ENCODE measurements at places on chromosomes 1 and 21.

GRCh38 chr1:21280482-21280881, 9.8 kb downstream of the ECE1 start:
- no peak for DNase-seq

DNA sequence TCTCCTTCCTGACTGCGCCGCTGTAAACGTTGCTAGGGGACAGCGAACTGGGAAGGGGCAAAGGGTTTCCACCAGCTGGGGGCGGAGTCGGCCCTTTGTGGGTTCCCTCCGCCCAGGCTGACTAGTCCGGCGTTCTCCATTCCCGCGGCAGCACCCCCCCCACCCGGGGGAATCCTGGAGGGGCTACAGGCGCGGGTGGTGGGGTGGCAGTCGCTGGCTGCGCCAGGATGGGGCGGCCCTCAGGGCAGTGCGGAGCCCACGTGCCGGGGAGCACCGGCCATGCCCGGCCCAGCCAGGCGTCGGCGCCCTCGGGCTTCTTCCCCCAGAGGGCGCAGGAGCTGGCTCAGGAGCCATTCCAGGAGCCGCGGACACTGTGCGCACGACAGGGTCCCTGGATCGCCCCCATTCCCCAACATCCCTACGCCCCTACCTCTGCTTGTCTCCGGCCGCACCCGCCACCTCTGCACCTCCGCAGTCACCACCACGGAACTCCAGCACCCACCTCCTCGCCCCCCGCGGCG, 476 bp downstream of the BATF3 start:
- DNase-seq = peak; percentile 36

GRCh38 chr1:202713110-202713509, 2.9 kb upstream of the SYT2 start:
- no peak for DNase-seq

- no peak for DNase-seq
Observed at GRCh38 chr1:167221126-167221737, 546 bp downstream of the POU2F1 start.

DNA sequence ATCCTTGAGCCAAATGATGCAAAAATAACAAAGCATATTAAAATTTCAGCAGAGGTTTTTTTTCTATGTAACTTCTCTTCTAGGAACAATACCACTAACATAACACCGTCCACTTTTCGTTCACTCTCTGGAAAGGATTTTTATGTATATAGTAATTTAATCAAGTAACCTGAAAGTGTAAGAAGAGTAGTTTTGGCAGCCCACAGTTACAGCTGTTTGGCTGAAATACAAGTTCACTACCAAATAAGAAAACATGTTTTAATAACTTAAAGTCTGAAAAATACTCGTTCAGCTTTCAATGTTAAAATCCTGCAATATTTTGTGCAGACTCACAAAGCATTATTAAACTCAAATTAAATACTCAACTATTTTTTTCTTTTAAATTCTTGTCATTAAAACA, 896.8 kb upstream of the ADGRL4 start:
- no peak for DNase-seq

DNA sequence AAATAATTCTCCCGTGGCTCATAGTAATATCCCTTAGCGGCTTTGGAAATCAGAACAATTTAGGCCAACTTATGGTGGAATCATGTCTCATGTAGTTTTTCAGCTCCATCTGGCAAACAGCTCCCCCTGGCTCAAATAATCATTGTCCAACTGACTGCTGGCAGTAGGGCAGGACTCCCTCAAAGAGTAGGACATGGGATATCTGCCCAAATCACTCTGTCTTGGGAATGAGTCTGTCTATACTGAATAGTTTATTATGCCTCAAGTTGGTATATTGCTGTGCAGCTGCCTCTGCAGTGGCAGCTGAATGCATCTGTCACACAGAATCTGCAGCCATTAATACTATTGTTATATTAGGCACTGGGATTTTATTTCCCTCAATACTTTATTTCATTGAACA, 255.7 kb downstream of the COL11A1 start:
- DNase-seq = no peak

- DNase-seq = no peak
Observed at GRCh38 chr1:180976191-180976590, 46.5 kb downstream of the STX6 start.

GRCh38 chr1:206970446-206970845, at the start of gene FCAMR:
Gene FCAMR, minus strand, starts transcription at chr1:206970460. Its CDS starts 335 bp downstream, at chr1:206970125.
- DNase-seq = no peak

DNA sequence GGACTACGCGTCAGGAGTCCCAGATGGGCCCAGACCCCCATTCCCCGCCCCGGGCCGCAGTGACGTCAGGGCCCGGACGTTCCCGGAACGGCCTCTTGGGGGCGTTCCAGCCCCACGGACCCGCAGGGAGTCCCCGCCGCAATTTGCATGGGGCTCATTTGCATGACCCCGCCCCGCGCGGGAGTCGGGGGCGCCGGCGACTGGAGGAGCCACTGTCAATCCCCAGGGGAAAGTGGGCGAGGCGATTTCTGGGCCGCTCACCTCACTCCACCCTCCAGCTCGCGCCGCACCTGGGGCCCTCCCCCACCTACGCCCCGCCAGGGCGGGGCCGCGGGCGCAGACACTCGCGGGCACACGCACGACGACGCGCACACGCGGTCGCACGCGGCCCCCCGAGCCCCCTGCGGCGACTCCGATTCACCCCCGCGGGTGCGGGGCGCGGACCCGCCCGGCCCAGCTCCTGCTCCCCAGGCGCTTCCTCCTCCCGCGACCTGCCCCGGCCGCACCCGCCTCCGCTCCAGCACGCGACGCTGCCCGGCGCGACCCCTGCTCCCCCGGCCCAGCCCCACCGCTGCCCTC, 13.2 kb downstream of the AGRN start:
- DNase-seq = peak; percentile 73

GRCh38 chr1:64882574-64883255, 83.6 kb downstream of the JAK1 start:
- no peak for DNase-seq

- DNase-seq = peak; percentile 29
Observed at GRCh38 chr1:202154766-202155477, 5.5 kb downstream of the PTPN7 start.

- DNase-seq = no peak
Observed at GRCh38 chr1:200305806-200306205, 104.0 kb downstream of the ZNF281 start.

DNA sequence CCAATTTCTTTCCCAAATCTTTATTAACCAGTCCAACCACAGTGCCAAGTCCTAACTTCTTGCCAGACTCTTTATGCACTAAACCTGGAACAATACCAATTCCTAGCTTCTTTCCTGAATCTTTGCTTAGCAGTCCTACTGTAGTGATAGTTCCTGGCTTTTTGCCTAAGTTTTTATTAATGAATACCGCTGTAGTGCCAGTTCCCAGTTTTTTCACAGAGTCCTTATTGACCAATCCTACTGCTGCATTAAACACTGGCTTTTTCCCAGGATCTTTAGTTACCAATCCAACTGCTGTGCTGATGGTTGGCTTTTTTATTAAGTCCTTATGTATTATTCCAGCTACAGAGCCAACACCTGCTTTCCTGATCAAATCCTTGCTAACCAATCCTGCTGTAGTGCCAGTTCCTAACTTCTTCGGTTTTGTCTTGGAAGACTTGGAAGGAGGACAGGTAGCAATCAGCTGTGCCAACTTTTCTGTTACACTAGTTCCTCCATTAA, 80.8 kb downstream of the ASH1L start:
- no peak for DNase-seq

DNA sequence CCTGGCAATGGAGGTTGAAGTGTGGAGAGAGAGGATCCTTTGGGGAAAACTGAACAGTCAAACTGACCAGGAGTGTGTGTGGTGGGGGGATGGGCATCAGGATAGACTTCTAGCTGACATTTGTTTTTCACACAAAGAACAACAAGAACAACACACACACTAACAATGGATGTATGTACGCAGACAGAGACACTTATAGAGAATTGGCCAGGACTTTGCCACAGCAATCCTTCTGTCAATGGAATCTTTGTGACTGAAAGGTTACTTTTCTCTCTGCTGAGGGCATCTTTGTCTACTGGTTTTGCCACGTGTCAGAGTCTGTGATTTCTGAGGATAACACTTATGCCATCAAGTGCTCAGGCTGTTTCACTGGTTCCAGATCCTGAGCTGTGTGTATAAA, 12.4 kb upstream of the FCGR2A start:
- no peak for DNase-seq

DNA sequence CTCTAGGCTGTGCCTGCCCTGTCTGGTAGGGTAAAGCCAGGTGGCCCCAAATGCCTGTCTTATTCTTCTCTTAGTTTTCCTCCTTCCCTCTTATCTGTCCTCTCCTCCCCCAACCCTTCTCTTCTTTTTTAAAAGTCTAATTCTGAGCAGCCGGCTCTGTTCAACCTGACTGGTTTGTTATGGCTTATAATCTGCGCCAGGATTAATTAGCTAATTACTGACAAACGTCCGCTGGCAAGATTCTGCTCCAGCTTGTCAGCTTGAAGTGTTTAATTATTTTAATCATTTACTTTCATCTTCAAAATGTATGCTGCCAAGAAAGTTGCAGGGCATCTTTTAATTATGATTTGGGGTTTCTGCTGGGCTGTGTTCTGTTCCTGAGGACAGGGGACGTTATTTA, 27.2 kb upstream of the PSMB2 start:
- DNase-seq = no peak

DNA sequence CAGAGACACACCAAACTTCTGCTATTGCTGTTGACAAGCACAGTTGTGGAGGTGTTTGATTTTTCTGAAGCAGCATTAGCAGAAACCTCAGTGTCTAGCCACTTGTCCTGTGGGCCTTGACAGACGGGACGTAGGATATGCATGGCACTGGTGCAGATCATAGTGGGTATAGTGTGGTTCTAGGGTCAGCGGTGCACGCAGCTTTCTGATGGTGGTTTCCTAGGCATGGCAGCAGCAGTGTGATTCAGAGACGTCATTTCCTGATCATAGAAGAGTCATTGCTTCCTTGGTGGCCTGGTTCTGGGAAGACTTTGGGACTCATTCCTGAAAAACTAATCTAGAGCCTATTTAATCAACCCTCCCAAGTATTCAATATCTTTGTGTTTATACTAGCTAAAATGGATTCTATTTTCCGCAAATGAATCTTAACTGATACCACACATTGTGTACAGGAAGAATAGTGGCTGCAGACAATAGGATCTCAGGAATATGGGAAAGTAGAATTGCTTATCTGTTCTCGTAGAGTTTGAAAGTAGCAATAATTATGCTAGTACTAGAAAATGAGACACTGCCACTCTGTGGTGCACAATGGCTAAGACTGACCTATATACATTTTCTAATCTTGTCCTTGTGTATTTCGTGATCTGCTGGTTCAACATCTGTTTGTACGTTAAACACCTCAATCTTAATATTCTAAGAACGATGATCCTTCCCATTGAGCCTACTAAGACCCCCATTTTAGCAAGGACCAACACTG, 2.8 kb upstream of the USP1 start:
- DNase-seq = no peak

DNA sequence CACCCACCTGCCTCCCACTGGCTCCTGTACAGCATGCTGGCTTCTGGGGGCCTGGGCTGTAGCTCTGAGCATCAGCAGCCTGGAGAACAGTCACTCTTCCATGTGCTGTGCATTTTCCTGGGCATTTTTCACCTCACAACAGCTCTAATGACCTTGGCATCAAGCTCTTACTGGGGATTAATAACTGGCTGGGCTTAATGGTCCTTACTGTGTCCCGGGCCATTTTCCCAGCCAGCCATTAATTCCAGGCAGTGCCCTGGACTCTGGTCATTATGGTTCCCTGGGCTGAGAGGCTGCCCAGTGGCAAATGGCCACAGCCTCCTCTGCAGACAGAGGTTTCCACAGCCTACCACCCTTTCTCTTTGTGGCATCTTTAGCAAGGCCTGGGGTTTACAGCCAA, 171.8 kb downstream of the ST6GALNAC5 start:
- no peak for DNase-seq

- DNase-seq = no peak
Observed at GRCh38 chr1:7726623-7727022, 44.5 kb upstream of the VAMP3 start.
